ENCODE measurements at places on chromosomes 4 and X.

DNA sequence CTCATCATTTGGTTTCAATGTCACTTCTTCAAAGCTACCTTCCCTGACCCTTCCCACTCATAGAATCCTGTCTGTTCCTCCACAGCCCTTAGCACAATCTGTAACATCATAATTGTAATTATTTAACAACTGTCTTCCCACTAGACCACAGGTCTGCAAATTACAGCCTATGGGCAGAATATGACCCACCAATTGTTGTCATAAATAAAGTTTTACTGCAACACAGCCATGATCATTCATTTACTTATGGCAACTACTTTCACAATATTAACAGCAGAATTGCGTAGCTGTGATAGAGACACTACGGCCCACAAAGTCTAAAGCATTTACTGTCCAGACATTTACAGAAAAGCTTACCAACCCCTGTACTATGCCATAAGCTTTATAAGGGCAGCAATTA lies 15.9 kb downstream of the USP46 start:
- no peak for DNase-seq

DNA sequence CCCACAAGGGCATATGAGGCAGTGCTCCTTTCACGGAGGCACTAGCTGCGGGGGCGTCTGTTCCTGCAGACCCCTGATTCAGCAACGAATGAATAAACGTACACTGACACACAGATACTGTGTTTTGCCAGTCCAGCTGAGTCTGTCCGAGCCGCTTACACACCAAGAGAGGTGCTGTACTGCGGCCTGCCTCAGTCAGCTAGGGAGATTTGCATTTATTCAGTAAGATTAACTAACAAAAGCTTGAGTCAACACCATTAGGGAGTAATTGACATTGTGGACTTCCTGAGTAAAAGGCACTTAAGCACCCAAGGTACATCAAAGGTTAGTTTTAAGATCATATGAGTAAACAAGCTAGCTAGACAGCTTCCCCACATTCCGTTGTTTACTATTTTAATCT lies 31.0 kb upstream of the BEX4 start:
- DNase-seq: no peak

- DNase-seq: peak; percentile 18
These were observed 474.3 kb downstream of the FAT4 start for GRCh38 chr4:125789023-125789422.

GRCh38 chrX:19720661-19721060 lies 166.7 kb downstream of the SH3KBP1 start:
- DNase-seq: no peak

- no peak for DNase-seq
These were observed 31.9 kb downstream of the RHOH start for GRCh38 chr4:40228497-40229365.

Measured in fibroblast of upper back skin (primary cell).